ENCODE measurements at places on chromosomes 4 and X. TPM values are rescaled to one million over a fixed set of nuclear protein-coding genes. Genes with fewer than 3 reads are reported as not detected.

GRCh38 chr4:134865675-134866074 is 664.1 kb upstream of the PABPC4L start:
- H3K27me3 ChIP-seq = no peaks in the 10 kb centered on the region
- H3K36me3 ChIP-seq = no peaks in the 10 kb centered on the region
- ATAC-seq = no peak
- H3K4me1 ChIP-seq = no peaks in the 10 kb centered on the region

ZNF185 gene
- 4.2 TPM for total RNA-seq

USP17L20 gene
- not detected for total RNA-seq

GRCh38 chr4:162408309-162408708 is 244.5 kb upstream of the FSTL5 start:
- no peaks in the 10 kb centered on the region for H3K4me1 ChIP-seq
- peak; percentile 25 for ATAC-seq
- H3K27ac ChIP-seq = no peak overlapping the region
- H3K27me3 ChIP-seq = no peaks in the 10 kb centered on the region
- H3K4me3 ChIP-seq = no peak overlapping the region
- H3K36me3 ChIP-seq = no peaks in the 10 kb centered on the region

GRCh38 chrX:9644335-9644734 is 121.3 kb downstream of the GPR143 start:
- H3K4me3 ChIP-seq = no peak overlapping the region
- H3K36me3 ChIP-seq = no peaks in the 10 kb centered on the region
- H3K27me3 ChIP-seq = no peaks in the 10 kb centered on the region
- no peak overlapping the region for H3K27ac ChIP-seq
- no peak for ATAC-seq

CFAP299 gene
- total RNA-seq = not detected

- no peaks in the 10 kb centered on the region for H3K36me3 ChIP-seq
- H3K4me1 ChIP-seq = no peaks in the 10 kb centered on the region
- H3K27ac ChIP-seq = no peak overlapping the region
- H3K4me3 ChIP-seq = no peak overlapping the region
- no peak for ATAC-seq
These were observed 191.7 kb downstream of the PALLD start for GRCh38 chr4:168688584-168688983.

DNA sequence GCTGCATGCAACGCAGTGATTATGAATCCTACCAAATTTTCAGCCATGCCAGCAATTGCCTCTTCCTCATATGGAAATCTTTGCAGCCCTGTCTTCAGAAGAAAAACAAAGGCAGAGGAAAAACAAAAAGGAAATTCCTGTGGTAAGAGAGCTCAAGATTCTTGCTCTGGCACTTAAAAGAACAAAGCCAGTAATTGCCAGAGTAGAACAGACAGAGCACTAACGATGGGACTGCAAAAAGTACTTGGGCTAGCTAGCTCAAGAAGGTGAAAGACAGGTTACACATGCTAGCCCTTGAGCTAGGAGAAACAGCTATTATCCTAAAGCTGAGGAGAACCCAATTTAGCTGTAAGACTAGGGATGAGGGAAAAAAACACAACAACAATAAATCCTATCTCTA is 582.3 kb downstream of the KCNIP4 start:
- H3K27ac ChIP-seq = no peak overlapping the region
- H3K4me1 ChIP-seq = no peaks in the 10 kb centered on the region
- ATAC-seq = no peak

GRCh38 chr4:84750960-84751283 is 168.0 kb downstream of the CDS1 start:
- no peaks in the 10 kb centered on the region for H3K27me3 ChIP-seq
- no peak overlapping the region for H3K4me3 ChIP-seq
- no peak overlapping the region for H3K27ac ChIP-seq
- H3K36me3 ChIP-seq = peaks cover 86% of the 10 kb centered on the region

- no peaks in the 10 kb centered on the region for H3K4me1 ChIP-seq
- no peak for ATAC-seq
- peak overlapping the region; percentile 24 for H3K27ac ChIP-seq
- H3K4me3 ChIP-seq = no peak overlapping the region
- H3K27me3 ChIP-seq = no peaks in the 10 kb centered on the region
These were observed 7.3 kb downstream of the PLP1 start for GRCh38 chrX:103783971-103784370.
